ENCODE measurements at places on chromosomes 2 and 18.
A peak's percentile ranks its signal among the peaks of the same experiment; 100 is the strongest.

DNA sequence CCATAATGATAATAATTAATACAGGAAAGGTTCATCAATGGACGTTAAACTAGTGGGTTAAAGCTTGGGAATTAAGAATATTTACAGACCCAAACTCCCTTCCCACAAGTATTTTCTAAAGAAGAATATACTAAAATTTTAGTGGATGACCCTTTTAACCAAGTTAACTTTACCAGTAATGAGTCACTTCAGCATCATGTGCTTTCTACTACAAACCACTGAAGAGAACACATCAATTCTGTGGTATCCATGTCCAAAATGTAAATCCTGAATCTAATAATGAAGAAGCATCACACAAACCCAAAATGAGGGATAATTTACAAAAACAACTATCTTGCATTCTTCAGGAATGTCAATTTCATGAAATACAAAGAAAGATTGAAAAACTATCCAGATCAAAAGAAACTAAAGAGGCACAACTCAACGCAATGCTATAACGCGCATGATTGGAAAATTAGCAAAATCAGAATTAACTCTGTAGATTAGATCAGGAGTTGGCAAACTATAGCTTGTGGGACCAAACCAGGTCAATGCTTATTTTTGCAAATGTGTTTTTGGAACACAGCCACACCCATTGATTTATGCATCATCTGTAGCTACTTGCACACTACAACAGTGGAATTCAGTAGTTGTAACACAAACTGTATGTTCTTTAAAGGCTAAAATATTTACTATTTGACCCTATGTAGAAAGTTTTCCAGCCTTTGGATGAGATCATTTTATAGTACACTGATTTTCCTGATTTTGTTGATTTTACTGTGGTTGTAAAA lies 27.5 kb downstream of the COPS8 start:
- no peak for DNase-seq

DNA sequence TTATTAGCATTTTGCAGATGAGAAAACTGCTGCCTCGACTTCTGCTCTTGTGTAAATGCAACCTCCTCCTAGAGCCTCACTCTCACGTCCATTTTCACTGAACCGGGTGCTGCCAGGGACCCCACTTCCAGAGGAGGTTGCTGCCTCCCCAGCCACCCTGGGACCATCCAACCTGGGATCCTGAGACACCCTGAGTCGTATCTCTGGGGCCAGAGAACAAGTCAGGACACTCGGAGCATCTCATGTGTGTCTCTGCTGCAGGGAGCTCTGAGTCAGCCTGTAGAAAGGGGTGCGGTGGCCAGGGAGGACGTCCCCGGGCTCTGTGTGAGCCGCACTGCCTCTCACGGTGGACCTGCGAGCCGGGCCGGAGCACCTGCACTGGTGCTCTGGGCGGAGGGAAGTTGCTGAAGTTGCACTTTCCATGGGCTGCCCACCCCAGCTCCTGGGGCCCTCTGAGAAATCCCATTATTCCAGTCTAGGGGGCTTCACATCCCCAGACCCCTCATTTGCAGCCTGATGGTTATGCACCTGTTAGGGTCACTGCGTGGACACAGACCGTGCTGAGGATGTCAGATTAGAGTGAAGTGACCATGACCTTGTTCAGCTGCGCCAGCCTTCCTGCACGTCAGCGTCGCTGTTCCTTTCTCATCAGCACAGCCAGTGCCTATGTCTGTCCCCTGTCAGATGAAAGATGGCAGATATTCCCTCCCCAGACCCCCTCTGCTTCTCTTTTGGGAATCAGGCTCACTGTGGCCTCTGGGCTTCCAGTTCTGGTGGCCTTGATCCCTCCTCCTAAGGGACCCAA lies 230.4 kb downstream of the KLHL29 start:
- peak; percentile 48 for DNase-seq

DNA sequence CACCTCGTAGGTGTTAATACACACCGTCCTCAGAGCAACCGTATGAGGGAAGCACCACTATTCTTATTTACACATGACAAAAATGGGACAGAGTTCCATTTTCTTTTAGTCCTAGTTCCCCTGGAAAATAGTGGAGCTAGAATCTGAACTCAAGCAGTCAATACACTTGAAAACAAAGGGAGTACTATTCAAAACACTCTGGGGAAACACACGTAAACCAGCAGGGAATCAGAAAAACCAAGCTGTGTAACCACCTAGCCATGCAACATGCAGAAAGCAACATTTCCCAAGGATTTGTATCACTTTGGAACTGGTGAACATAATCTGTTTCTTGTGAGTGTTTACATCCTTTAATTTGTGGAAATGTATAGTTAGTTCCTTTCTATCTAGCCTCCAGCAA lies 208.2 kb downstream of the UBE2E3 start:
- no peak for DNase-seq

GRCh38 chr2:40458271-40458794 lies 6.4 kb upstream of the SLC8A1 start:
- DNase-seq: no peak

DNA sequence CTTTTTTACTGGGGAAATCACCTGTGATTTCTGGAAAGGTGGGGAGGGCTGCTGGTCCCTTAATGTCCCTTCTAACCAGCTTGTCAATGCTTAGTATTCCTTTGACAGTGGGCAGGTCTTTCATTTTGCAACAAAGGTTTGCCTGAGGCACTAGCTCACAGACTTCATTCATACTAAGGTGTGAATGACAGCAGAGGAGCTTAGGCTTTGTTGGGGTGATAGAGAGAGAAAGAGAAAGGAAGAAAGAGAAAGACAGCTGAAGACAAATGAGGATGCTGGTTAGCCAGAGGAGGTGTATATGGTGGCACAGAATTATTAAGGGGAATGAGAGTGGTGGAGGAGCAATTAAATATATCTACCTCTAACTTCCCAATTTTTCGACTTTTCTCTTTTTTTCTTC lies 28.9 kb upstream of the GTF2A1L start:
- DNase-seq: no peak

- DNase-seq: no peak
Measured at GRCh38 chr2:103174711-103175110, 412.9 kb downstream of the TMEM182 start.

DNA sequence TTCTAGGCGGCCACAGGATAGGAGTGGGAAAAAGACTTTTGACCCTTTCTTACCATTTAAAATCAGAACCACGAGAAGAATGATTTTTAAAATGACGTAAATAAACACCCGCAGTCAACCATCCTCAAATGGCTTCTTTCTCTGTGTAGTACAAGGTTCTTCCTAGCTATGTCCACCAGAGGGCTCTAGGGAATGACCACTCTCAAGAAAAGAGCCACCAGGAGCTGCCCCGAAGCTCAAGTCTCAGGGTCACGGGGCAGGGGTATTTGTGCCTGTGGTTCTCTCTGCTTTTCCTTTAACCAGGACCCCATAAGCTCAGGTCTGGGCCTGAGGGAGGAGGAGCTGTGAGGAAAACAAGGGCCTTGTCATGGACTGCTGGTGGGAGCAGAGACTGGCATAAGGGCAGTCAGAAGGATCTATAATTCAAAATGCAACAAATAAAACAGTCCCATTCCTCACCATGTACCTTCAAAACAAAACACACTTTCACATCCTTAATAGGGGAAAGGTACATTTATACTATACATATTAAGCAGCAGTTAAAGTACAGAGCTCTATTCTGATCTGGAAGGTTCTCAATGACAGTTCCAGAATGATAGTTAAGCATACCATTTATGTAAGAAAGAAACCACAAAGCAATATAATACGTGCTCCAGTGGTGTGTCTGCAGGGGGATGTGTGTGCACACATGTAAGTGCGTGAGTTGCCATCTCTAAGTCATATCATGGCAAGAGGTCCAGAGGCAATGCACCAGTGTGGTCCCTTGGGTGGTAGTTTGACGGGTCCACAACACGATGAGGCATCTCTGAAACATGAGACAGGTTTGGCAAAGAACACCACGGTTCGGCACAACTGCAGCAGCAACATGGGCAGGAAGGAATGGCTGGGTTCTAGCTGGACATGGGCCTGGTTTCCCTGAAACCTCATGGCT lies 18.6 kb downstream of the LYPD1 start:
- DNase-seq: no peak

DNA sequence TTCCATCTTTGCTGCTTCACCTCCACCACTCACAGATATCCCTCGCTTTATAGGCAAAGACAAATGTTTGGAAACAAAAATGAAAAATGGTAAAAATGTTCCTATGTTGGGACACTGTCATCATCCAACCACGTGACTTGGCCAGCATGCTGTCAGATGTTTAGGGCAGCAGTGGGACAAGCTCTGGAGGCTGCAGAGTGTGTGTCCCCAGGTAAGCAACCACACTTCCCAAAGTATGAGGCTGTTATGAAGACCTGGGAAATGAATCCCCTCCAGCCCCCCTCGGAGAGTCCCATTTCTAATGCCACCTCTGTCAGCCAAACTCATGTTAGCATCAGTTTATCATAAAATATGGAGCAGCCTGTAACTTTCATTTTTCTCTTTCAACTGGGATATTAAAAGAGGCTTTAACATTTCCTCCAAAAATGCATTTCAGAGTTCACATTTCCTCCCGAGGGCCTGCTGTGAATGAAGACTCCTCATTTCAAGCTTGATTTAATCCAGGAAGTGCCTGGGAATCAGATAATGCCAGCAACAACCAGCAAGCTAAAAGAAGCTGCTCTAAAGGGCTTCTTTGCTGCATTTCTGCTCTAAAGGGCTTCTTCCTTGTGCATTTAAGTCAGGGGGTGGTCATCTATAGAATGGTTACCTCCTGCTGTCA lies 66.2 kb downstream of the APOB start:
- no peak for DNase-seq

All from kidney (tissue), 22 donors.